Stimulated activated CD4-positive, alpha-beta T cell treated with anti-CD3 and anti-CD28 coated beads, Interleukin-1b, Interleukin-23, amount 100 ng/mL, for 24 hours (primary cell): ENCODE measurements at places on chromosomes 3 and 15.

GRCh38 chr15:63077952-63078351 lies 35.4 kb downstream of the TPM1 start:
- DNase-seq: no peak

GRCh38 chr15:59160880-59161593 lies 45.6 kb upstream of the LDHAL6B start:
- no peak for DNase-seq

- no peak for DNase-seq
Measured at GRCh38 chr3:28232659-28233058, 8.8 kb upstream of the CMC1 start.

GRCh38 chr3:122992676-122993075 lies 34.9 kb downstream of the SEMA5B start:
- no peak for DNase-seq

- no peak for DNase-seq
Measured at GRCh38 chr15:81209635-81210034, 13.0 kb downstream of the IL16 start.
